Stomach (tissue), 19 donors: ENCODE measurements at places on chromosomes 7 and 10. TPM values are rescaled to one million over a fixed set of nuclear protein-coding genes. Genes with fewer than 3 reads are reported as not detected.

The AOC1 gene
- 1.3 TPM for polyA plus RNA-seq

The ANKRD7 gene
- not detected for polyA plus RNA-seq

The MKX gene
- 0.33 TPM for polyA plus RNA-seq

The SLC29A4 gene
- polyA plus RNA-seq, result 2.7 TPM

The CPVL gene
- 17.5 TPM for polyA plus RNA-seq

The CPED1 gene
- polyA plus RNA-seq, result 3.2 TPM

The SLK gene
- 17.3 TPM for polyA plus RNA-seq
